NCI-H345 (cell line): ENCODE measurements at places on chromosomes 1 and 21.

- DNase-seq: peak; percentile 52
Observed at GRCh38 chr1:66996018-66996682, 57.8 kb downstream of the SLC35D1 start.

DNA sequence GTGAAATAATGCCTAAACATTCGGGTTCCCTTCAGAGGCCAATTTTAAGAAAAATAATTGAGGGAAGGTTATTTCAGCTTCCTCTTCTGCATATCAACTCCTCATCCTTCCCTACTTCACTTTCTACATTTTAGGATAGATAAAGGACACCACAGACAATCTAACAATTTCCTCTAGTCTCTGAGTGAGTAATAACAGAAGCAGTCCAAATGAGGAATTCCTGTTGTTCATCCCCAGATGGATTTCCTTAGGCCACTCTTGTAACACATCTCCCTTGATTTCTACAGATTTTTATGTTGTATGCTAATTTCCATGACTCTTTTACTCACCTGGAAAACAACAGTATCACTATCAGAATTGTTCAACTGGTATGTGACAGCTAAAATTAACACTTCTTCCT, 87.7 kb upstream of the LYPLAL1 start:
- no peak for DNase-seq

GRCh38 chr21:32757804-32758203, 13.8 kb downstream of the PAXBP1 start:
- DNase-seq: no peak

DNA sequence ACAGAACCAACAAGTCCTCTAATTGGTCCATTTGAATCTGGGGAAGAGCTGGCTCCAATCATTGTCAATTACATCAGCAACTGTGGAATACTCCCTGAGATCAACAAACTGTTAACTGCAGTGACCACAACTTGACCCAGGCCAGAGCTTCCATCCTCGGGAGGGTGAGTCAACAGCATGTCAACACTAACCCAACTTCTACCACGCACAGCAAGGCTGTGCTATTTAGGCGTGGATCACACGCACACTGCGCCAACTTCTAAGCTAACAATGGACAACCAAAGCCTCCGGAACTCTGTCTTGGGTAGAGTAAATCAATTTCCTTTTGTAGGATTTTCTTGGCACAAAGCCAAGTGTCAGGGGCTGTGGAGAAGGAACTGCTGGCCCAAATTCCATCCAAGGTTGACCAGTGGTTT, 30.4 kb downstream of the APP start:
- DNase-seq: no peak

DNA sequence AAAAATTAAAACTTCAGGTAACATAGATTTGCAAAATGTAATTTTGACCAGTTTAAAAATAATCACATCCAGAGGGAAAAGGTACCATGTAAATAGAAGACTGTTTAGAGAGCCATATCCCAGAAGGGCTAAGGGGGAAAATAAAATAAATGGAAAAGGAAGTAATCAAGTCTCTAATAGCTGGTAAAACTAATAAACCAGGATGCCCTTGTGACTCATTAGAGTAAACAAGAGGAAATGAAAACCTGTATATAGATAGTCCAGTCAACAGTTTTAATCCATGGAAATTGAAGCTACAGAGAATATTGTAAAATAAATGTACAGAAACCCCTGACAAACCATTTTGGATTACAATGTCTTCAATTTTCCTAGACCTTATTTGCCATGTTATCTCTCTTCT, 698.0 kb upstream of the RGS18 start:
- DNase-seq: no peak

- DNase-seq: no peak
Observed at GRCh38 chr1:51072043-51072439, 30.0 kb upstream of the C1orf185 start.
